Dorsolateral prefrontal cortex (tissue), 122 donors: ENCODE measurements at places on chromosomes 7 and 10. TPM values are rescaled to one million over a fixed set of nuclear protein-coding genes. Genes with fewer than 3 reads are reported as not detected.

DNA sequence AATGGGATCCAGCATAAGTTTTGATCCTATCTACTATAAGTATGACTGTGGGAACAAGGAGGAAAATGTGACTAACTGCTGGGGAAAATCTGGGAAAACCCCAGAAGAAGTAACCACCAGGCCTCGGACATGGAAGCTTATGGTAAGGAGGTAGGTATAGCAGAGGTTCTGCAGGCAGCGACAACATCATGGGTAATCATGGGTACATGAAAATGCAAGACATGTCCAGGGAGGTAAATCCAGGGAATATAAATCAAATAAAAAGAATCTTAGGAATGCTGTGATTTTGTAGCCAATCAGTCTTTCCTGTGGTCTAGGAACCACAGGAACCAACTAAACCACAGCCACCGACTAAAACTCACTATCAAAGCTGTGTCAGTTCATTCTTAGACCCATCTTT, 168.3 kb upstream of the NPY start:
- DNase-seq, result no peak

GRCh38 chr7:159167139-159167538, 22.5 kb upstream of the VIPR2 start:
- DNase-seq, result no peak

Gene FXYD4
- 3.5 TPM for total RNA-seq

Gene GLI3
- total RNA-seq, result 18.1 TPM

GRCh38 chr7:131502810-131503508, 53.5 kb downstream of the PODXL start:
- DNase-seq, result no peak

DNA sequence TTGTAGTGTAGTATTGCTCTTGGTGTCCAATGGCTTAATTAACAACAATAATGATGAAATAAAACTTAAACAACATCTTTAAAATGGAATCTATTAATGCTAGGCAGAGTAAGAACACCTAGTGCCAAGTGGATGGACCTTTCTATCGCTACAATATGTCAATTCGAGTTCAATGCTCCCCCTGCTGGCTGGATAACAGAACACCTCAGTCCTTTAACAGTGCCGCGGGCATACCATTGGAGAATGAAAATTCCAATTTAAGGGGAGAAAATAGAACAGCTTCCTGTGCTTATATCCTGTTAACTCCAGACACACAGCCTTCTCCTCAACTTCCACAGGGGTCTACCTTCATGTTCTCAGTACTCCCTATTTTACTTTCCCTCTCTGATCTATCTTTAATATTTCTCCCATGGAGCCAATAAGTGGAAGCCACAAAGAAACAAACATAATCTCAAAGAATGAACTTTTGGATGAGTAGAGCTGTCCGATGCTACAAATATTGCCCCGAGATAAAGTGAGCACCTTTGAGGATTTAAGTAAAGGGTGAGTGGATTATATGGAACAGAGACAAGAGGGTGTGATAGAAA, 41.4 kb downstream of the COL1A2 start:
- peak; percentile 50 for DNase-seq

- no peak for DNase-seq
Measured at GRCh38 chr7:82204694-82205093, 238.9 kb downstream of the CACNA2D1 start.

- no peak for DNase-seq
Measured at GRCh38 chr10:92419740-92420545, 129.0 kb downstream of the MARCHF5 start.

Gene ASIC3
- 30.6 TPM for total RNA-seq

Gene PON3
- total RNA-seq, result 2.0 TPM

- DNase-seq, result no peak
Measured at GRCh38 chr10:126131341-126131740, 235.0 kb downstream of the FANK1 start.

DNA sequence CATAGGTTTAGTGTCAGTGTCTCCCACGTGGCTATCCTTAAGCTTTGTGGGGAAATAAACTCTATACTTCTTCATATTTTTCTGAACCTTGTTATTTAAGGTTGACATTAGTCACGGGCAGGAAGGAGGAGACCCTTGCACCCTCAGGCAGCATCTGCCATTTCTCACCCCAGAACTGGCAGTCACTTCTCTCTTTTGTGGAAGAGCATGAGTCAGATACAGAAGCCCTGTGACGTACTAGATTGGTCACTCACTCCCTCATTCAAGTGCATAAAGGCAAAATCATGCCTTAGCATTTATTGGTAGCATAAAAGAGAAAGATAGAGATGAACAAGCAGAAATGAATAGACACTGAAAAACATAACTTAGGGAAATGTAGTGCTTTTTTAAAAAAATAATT, 206.0 kb upstream of the MDFIC start:
- DNase-seq, result no peak

Gene STOX1
- 33.5 TPM for total RNA-seq

Gene LRRC18
- not detected for total RNA-seq

GRCh38 chr7:107994421-107995030, 8.4 kb downstream of the LAMB1 start:
- no peak for DNase-seq

GRCh38 chr10:112588225-112588990, 141.4 kb downstream of the VTI1A start:
- DNase-seq, result no peak

Gene TRIL
- total RNA-seq, result 51.4 TPM

GRCh38 chr10:97762056-97762455, 9.7 kb downstream of the SFRP5 start:
- no peak for DNase-seq

GRCh38 chr7:108525327-108525984, 479 bp downstream of the PNPLA8 start:
- DNase-seq, result no peak

Gene AP1S1
- total RNA-seq, result 96.5 TPM

Gene MORN4
- total RNA-seq, result 29.1 TPM

Gene RAPGEF5
- total RNA-seq, result 248 TPM

- DNase-seq, result no peak
Measured at GRCh38 chr10:131022981-131023380, 288.5 kb downstream of the TCERG1L start.

- no peak for DNase-seq
Measured at GRCh38 chr7:68217426-68217825, 1220.8 kb downstream of the TYW1 start.

GRCh38 chr10:24790073-24790472, 66.4 kb upstream of the ARHGAP21 start:
- no peak for DNase-seq

GRCh38 chr10:79348640-79348988, 1.3 kb downstream of the PPIF start:
- no peak for DNase-seq

GRCh38 chr7:44242091-44242490, 41.3 kb downstream of the YKT6 start:
- no peak for DNase-seq

Gene HOXA13
- total RNA-seq, result not detected

- DNase-seq, result no peak
Measured at GRCh38 chr10:80281292-80281691, 8.2 kb downstream of the MAT1A start.

GRCh38 chr7:131250331-131250730, 77.3 kb upstream of the MKLN1 start:
- DNase-seq, result no peak

Gene CALHM1
- total RNA-seq, result 3.4 TPM

Gene AHCYL2
- total RNA-seq, result 77.2 TPM

GRCh38 chr10:122172361-122173008, 98.6 kb upstream of the BTBD16 start:
- DNase-seq, result no peak

DNA sequence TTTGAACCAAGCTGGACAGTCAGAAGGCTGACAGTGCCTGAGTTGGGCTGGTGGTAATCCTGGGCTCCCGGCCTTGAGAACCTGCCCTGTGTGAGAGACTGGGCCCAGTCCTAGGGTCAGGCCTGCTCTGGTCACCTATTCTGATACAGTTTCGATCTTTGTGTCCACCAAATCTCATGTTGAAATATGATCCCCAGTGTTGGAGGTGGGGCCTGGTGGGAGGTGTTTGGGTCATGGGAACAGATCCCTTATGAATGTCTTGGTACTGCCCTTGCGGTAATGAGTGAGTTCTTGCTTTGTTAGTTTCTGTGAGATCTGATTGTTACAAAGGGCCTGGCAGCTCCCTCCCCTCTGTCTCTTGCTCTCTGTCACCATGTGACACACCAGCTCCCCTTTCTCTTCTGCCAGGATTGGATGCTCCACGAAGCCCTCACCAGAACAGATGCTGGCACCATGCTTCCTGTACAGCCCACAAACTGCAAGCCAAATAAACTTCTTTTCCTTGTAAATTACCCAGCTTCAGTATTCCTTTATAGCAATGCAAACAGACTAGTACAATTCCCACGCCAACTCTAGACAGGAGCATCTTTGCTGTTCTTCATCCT, 111.8 kb upstream of the ZNF438 start:
- no peak for DNase-seq

DNA sequence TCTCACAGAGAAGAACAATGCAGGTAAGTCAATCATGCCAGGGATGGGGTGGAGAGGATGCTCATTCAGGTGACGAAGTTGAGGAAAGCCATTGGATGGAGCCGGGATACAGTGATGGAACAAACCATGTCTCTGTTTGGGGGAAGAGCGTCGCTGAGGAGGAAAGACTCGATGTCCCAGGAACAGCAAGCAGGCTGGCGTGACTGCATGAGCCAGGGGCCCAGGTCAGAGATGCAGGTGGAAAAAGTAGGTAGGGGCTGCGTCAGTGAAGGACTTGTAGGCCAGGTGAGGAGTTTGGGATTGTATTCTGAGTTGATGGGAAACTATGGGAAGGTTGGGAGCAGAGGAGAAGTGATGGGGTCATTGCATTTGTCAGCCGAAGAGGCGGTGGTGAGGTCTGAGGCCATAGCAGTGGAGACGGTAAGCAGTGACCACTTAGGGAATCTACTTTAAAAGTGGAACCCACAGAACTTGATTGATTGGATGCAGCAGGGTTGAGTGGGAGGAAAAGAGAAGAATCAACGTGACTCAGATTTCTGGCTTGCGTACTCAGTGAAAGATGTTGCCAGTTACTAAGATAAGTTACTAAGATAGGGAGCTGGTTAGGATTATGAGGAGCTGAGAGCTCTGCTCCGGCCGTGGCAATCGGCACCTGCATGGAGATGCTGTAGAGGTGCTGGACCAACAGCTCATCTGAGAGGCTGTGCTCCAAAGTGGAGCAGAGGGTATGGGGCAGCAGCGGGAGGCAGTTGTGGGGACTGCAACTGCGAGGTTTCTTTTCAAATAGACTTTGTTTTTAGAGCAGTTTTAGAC, 12.5 kb upstream of the IL2RA start:
- no peak for DNase-seq

Gene SEMA3D
- 6.5 TPM for total RNA-seq

- no peak for DNase-seq
Measured at GRCh38 chr10:104002911-104003310, 36.0 kb downstream of the SLK start.

DNA sequence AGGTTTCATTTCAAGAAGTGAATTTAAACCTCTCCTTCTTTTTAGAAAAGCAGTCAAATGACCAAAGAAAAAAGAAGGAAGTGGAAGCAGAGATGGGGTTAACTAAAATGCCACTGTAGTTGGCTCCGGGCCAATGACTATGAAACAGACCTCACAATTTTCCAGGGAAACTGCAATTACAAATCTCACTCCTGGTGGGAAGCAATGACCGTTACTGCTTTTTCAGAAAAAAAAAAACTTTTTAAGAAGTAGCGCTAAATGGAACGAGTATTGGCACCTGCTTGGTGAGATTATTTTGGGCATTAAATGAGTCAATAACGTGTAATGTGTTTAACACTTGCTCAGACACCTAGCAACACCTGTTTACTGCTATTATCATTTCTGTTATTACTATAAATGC, 1.2 kb downstream of the SFRP4 start:
- no peak for DNase-seq

- no peak for DNase-seq
Measured at GRCh38 chr7:32513210-32513609, 17.9 kb downstream of the AVL9 start.

DNA sequence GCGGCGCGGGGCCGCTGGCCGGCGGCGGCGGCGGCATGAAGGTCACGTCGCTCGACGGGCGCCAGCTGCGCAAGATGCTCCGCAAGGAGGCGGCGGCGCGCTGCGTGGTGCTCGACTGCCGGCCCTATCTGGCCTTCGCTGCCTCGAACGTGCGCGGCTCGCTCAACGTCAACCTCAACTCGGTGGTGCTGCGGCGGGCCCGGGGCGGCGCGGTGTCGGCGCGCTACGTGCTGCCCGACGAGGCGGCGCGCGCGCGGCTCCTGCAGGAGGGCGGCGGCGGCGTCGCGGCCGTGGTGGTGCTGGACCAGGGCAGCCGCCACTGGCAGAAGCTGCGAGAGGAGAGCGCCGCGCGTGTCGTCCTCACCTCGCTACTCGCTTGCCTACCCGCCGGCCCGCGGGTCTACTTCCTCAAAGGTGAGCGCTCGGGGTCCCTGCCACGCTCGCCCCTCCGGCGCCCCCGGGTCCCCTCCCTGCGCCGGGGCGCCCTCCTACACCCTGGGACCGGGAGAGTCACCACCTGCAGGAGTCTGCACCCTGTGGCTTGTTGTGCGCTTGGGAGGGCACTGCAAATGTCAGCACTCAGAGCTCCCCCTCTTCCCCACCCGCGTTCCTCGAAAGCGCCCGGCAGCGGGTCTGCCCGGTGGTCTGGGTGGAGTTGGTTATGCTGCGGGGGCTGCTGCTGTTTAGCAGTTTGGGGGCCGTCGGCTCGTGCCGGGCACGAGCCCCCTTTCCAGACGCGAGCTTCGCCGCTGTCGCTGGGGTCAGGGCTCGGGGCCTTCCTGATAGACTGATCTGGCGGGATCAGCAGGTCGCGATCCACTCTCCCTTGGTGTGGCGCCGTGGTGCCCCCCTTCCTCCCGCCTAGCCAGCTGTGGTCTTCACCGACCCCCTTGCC, 627 bp downstream of the DUSP5 start:
- DNase-seq, result peak; percentile 35

- no peak for DNase-seq
Measured at GRCh38 chr10:100683004-100683403, 62.4 kb upstream of the PAX2 start.
